ENCODE measurements at places on chromosomes 7 and 10.

- DNase-seq, result no peak
Observed at GRCh38 chr10:28679581-28680357, 2.4 kb downstream of the BAMBI start.

DNA sequence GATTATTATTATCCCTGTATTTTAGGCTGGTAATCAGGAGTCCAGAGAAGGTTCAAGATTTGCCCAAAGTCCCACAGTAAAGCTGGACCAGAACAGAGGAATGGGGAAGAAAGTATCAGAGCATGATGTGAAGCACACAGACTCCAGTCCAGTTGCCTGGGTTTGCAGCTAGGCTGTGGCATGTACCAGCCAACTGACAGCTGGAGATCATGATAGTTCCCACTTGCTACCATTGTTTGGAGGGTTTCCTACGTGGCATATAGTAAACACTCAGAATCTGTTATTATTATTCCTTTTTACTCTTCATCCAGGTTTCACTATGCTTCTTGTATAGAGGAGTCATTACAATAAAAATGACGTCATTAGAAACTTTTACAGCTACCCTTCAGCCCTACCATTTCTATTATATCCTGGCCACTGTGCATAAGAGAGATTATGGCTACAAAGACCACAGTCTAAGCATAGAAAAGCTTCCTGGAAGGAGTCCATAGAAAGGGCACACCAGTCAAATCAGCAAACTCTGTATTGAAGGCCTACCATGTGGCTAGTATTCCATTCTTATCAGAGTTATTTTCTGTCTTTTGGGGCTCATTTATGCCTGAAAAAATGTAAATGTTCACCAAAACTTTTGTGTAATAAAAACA, 66.6 kb downstream of the MTPN start:
- DNase-seq, result no peak

DNA sequence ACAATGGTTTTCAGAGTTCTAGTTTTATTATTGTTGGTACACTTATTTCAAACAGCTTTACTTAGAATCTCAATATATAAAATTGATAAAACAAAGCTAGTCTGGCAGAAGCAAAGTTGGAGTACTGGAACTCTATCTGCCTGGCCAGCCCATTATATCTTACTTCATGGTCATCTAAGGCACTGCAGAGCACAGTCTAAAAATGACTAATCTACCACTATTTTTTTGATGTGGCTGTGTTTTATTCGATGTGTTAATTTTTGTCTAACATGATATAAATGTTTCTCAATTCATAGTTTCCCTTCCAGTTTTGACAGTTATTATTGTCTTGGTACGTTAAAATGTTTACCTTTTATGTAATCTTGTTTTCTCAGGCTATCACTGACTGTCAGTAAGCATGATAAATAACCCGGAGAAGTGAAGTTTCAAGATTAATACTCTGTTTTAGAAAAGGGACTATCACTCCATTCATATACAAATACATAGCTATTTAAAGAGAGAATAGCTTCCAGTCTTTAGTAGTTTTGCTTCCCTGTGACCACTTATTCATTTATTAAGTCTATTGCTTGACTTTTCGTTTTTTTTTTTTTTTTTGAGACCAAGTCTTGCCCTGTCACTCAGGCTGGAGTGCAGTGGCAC, 60.6 kb upstream of the CSTF2T start:
- DNase-seq, result no peak

DNA sequence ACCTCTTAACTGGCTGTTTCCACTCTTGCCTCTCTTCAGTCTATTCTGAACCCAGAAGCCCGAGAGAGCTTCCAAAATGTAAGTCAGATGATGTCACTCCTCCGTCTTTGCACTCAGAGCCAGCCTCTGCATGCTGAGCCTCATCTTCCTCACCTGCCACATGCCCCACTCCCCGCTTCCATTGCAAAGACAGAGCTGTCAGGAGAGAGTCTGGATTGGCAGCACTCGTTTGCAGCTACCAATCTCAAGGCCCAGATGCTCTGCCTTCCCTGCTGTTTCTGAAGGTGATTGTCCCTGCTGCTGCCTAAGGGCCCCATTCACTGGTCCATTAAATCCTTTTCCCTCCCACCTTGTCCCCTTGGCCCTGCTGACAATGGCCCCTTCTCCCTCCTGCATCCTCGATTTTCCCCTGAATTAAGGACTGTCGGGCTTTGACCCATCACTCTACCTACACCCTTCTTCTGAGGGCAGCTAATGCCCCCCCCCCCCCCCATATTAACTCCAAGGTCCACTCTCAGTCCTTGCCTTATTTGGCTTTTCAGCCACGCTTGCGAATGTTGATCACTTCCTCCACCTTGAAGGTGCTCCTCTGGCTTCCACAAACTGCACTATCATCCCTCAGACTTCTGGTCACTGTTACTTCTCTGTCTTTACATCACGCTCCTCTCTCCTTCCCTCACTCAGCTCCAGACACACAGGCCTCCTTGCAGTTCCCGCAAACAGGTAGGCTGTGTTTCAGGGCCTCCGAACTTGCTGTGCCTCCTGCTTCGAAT, 98.5 kb downstream of the CHN2 start:
- DNase-seq, result no peak

- no peak for DNase-seq
Observed at GRCh38 chr10:119298810-119299209, 91.4 kb downstream of the GRK5 start.

- DNase-seq, result no peak
Observed at GRCh38 chr10:58444876-58445275, 59.7 kb downstream of the TFAM start.

- DNase-seq, result no peak
Observed at GRCh38 chr10:97597778-97598177, 8.3 kb downstream of the C10orf62 start.

DNA sequence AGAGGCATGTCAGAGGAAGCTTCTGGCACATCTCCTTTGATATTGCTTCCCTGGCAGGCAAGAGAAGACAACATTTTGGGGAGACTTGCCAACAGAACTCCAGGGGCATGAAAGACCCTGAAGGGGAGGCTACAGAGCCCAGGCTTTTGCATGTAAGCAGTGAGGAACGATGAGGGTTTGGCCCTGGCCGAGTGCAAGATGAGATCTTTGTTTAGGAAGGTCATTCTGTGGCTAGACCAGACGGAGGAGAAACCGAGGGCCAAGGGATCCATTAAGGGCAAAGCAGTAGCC, 3.8 kb downstream of the SVIL start:
- no peak for DNase-seq

GRCh38 chr7:79376299-79377025, 77.0 kb downstream of the MAGI2 start:
- no peak for DNase-seq

- no peak for DNase-seq
Observed at GRCh38 chr10:130226012-130226411, 89.8 kb downstream of the GLRX3 start.

DNA sequence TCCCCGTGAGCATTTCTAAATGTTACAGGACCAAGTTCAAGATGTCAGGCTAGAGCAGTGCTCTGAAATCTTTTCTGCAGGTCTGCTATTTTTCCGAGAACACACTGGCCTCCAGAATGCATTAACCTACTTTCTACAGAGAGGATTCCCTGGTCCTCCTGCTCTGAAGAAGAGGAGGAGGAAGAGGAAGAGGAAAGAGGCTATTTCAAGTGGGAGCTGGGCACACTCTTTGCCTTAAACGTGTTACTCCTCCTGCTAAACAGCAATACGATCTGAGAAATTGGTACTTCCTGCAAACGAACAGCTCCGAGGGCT, 157.4 kb downstream of the FRMD4A start:
- no peak for DNase-seq

DNA sequence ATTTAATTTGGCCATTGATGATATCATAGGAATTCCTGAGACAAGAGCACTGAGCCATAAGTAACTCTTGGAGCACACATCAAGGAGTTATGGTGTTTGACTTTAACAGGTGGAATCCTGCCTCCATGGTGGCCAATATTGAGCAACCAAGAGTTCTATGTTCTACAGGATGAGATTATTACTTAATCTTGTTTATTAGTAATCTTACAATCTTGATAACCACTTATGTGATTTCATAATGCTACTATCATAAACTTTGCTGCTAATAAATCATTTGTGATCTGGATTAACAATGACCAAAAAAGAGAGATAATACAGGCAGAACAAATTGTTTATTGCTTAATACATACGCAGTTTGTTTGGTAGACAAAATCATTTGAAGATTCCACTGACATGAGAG, 27.5 kb upstream of the PDK4 start:
- DNase-seq, result no peak

GRCh38 chr10:62259456-62259855, 9.2 kb downstream of the RTKN2 start:
- no peak for DNase-seq

DNA sequence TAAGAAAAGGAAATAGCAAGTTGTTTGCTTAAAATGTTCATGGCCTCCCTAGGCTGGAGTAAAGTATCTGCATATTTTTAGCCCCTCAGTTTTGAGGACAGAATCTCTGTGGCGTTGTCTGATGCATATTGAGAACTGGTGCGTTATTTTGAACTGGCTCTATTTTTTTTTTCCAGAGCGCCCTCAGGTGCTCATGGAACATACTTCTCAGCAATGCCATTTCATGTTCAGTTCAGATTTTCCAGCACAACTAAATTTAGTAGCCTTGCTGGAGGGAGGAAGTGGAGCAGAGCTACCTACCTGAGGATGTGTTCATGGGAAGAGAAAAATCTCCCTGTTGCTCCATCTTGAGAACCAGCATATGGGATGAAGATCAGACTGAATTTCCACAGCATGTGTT, 870.5 kb downstream of the LRMDA start:
- no peak for DNase-seq

GRCh38 chr7:10455936-10456335, 517.7 kb upstream of the PHF14 start:
- no peak for DNase-seq

- DNase-seq, result no peak
Observed at GRCh38 chr10:777913-778479, 88.5 kb upstream of the DIP2C start.

DNA sequence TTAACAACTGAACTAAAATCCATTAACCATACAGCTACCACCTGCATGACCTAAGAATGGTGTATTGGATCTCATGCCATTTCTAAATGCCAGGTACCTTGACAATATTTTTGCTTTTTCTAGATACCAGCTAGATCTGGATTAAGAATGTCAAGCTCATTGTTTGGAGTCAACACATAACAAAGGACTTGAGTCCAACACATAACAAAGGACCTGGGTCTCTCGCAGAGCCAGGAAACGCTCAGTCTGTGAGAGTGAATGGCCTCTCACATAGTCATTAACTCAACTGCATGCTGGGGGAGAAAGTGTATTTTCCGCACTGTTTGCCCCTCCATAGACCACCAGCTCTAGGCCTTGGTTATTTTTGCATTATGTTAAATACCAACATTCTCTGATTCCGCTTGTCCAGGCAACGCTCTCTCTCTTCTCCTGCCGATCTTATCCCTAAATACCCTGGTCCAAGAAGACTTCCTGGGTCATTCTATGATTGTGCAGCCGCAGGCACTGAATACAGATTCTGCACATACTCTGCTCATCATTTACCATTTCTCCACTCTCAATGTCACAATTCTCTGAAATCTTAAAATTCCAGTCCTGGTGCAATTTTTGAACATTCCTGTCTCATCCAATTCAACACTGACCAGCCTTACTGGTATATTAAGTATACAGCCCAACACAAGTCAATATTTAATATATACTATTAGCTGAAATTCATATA, 31.2 kb downstream of the ITIH5 start:
- no peak for DNase-seq

GRCh38 chr10:4267086-4267773, 482.2 kb upstream of the KLF6 start:
- no peak for DNase-seq

DNA sequence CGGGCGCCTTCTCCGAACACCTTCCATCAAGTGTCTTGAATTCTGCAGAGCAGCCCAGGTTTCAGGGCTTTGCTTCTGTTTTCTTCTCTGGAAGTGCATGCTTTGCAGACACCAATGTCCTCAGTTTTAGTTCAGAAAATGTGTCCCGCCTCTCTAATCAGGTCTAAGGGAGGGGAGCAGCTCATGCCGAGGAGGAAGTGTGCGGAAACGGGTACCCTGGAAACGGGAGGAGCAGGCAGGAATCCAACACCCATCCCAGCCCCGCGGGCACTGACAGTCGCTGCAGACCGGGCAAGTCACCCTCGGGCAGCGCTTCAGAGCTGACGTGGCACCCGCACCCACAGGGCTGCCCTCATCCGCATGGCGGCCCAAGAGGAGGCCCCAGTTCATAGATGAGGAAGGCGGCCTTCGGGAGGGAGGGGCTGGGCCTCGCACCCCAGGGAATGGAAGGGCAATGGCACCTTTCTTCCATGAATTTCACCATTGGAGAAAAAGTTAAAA, 338.7 kb downstream of the DNAJB6 start:
- no peak for DNase-seq

DNA sequence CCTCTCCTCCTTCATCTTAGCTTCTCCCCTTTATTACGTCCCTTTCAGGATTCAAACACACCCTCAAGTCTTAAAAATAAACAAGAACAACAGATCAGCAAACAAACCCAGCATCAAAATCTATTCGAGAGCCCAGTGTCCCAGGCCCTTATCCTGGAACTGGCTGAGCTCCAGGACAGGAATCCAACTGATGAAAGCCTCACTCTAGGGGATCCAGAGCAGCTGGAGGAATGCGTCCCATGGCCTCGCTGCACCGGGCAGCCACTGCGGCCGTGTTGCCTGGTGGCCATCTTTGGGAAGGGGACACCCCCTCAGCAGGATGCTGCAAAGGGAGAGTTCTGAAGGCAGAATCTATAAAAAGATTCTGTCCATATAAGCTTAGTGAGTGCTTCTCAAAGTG, 156.5 kb upstream of the BMPER start:
- DNase-seq, result no peak

DNA sequence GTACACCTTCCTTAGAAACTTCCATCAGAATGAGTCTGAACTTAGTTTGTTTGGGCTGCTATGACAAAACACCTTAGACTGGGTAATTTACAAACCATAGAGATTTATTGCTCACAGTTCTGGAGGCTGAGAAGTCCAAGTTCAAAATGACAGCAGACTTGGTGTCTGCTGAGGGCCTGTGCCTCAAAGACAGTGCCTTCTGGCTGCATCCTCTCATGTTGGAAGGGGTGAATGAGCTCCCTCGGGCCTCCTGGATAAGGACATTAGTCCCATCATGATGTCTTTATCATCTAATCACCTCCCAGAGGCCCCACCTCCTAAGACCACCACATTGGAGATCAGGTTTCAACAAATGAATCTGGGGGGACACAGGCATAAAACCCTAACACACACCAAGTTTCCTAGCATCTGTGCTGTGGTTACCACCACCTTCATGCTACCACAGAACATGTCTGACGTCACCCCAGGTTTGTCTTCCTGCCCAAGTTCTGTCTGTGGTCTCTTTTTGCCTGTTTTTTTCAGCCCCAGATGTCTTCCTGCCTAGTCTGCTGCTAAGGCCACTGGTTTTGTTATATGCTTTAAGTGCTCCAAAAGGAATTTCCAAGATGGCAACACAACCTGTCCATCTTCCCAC, 150.9 kb upstream of the COBL start:
- no peak for DNase-seq

DNA sequence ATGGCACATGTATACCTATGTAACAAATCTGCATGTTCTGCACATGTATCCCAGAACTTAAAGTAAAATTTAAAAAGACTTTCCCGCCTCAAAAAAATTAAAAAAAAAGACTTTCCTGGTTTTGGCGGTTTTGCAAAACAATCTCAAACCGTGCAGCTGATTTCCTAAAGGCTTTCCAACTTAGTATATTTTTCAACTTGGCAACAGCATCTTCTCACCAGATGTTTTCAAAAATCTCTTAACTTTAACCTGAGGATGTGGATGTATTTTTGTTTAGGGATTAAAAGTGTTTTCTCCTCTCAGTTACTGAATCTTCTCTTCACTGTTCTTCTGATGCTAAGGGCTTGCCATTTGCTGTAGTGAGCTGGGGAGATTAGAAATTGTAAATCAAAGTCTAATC, 96.5 kb upstream of the PLPP4 start:
- no peak for DNase-seq
